ENCODE measurements at places on chromosomes 2 and 18.

DNA sequence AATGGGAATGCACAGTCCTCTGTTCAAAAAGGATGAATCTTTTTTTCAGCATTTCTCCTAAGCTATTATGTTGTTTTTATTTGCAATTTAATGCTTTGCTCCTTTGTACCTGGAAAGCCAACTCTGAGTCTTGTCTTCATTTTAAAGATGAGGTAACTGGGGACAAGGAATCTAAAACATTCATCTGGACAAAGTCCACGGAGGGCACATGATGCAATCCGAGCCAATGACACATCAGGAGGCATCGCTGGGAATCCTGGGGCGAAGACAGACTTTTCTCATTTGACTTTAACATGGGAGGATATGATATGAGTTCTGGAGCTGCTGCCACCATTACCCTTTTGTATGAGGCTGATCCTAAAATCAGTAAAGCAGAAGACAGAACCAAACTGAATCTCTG, 116.5 kb upstream of the REG3G start:
- no peak for DNase-seq

DNA sequence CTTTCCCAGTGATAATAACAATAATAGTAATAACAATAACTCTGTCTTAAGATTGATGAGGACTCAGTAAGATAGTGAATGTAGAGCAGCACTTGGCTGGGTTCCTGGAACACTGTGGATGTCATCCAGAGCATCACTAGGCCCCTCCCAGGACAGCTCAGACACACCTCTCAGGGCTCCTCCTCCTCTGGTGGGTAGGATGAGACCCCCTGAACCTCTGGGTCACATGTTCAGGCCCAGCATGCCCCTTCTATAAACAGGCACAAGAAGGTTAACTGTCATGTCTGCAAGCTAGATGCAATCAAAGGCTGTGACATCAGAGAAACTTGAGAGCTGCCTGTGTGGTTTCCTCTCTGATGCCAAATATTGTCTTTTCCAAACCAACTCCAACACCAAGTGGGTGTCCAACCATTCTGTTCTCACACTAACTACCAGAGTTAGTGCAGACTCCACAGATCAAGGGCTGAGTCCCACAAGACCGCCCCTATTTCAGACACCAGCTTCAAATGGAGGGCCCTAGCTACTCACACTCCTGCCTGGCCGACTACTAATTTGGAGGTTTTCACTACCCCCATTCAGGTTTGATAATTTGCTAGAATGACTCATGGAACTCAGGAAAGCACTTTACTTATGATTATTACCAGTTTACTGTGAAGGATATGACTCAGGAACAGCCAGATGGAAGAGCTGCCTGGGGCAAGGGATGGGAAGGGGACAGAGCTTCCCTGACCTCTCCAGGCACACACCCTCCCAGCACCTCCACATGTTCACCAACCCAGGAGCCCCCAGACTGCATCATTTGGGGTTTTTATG, 46.4 kb upstream of the BZW1 start:
- peak; percentile 82 for DNase-seq

- DNase-seq = no peak
Measured at GRCh38 chr18:13703899-13704298, 22.5 kb downstream of the FAM210A start.

- DNase-seq = no peak
Measured at GRCh38 chr2:63194175-63194574, 143.5 kb downstream of the OTX1 start.

- DNase-seq = no peak
Measured at GRCh38 chr2:173221132-173221695, 133.5 kb upstream of the CDCA7 start.

GRCh38 chr2:21288299-21288698, 164.5 kb downstream of the TDRD15 start:
- no peak for DNase-seq

DNA sequence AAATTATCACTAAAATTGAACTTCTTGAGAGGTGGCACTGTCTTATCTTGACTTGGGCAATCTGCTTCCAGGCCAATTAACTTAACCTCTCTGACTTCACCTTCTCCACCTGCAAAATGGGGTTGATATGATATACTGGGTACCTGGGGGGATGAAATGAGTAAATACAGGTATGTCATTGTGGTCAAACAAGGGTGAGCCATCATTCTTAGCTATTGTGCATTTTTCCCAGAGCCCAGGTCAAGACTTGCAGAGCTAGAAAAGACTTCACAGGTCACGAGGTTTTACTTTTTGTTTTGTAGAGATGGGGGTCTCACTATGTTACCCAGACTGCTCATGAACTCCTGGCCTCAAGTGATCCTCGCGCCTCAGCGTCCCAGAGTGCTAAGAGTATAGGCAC, 145.0 kb downstream of the PRKCE start:
- no peak for DNase-seq
